ENCODE measurements at places on chromosomes 3 and 15.

GRCh38 chr3:193544289-193544688 lies 10.4 kb downstream of the ATP13A4 start:
- no peak for DNase-seq

- peak; percentile 31 for DNase-seq
Measured at GRCh38 chr3:59185591-59186369, 136.0 kb upstream of the CFAP20DC start.

DNA sequence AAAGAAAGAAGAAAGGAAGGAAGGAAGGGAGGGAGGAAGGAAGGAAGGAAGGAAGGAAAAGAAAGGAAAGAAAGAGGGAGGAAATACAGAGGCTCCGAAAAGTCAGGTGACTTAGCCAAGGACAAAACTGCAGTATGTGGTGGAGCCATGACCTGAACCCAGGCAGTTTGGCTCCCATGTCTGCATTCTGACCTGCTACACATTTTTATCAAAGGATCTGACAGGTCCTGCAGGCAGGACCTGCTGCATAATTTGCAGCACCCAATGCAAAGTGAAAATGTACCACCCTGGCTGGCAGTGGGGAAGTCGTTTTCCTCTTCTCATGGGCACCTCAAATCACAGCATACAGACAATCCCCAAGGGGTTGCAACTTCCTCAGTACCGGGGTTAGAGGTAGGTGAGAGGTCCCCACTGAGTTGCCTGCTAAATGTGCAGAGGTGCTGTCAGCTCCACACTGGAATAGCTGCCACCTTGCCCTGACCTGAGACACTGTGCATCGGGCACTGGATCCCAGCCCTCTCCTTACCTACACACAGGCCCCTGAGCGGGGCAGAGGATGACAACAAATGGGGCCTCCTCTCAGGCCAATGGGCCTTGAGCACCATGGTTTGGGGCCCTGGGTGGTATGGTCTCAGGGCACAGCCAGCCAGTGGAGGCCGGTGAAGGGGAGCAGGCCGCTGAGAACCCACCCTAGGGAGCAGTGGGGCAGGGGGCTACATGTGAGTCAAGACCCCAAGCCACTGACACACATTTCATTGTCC lies 175.1 kb downstream of the SHQ1 start:
- no peak for DNase-seq

- DNase-seq: no peak
Measured at GRCh38 chr3:46496746-46497555, 825 bp upstream of the RTP3 start.
